ENCODE measurements at places on chromosomes 1 and 21.

DNA sequence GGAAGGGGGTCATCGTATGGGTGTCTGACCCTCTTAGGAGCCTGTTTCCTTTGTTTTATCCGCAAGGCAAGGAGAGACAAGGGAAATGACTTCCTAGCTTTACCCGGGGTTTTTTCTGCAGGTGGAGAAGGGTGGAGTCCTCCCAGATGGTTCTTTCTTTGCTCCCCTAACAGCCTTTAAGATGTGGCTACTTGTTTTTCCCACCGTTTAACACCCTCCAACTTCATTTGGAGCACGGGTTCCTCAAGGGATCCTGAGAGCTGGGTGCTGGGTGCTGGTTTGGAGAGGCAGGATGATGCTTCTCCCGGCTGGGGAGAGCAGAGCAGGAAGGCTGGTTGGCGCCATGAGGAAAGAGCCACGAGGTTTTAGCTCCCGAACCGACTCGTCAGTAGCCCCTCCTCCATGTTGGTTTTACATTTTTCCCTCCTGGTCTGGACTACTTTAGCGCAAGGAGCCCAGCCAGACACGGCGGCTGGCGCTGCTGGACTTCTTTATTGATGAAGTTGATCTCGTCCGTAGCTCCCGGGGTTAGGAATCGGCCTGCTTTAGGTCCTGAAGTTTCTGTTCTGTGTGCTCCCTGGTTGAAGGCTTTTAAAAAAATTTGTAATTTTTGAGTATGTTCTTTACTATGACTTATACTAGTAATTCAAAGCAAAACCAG lies 1.4 kb downstream of the UCK2 start:
- peak overlapping the region; percentile 93 for H3K4me3 ChIP-seq
- peak overlapping the region; percentile 95 for H3K27ac ChIP-seq
- DNase-seq: peak; percentile 75

- H3K4me3 ChIP-seq: no peak overlapping the region
- H3K27me3 ChIP-seq: no peaks in the 10 kb centered on the region
- DNase-seq: no peak
- no peak overlapping the region for H3K27ac ChIP-seq
- H3K36me3 ChIP-seq: no peaks in the 10 kb centered on the region
These were observed 34.8 kb upstream of the IKBKE start for GRCh38 chr1:206435445-206435844.

GRCh38 chr1:208534979-208535378 lies 290.8 kb upstream of the PLXNA2 start:
- no peaks in the 10 kb centered on the region for H3K36me3 ChIP-seq
- no peaks in the 10 kb centered on the region for H3K4me1 ChIP-seq
- H3K4me3 ChIP-seq: no peak overlapping the region
- H3K27ac ChIP-seq: no peak overlapping the region

GRCh38 chr1:229121845-229122436 lies 149.0 kb upstream of the RAB4A start:
- no peaks in the 10 kb centered on the region for H3K36me3 ChIP-seq
- DNase-seq: no peak
- H3K27me3 ChIP-seq: no peaks in the 10 kb centered on the region
- H3K4me3 ChIP-seq: no peak overlapping the region

DNA sequence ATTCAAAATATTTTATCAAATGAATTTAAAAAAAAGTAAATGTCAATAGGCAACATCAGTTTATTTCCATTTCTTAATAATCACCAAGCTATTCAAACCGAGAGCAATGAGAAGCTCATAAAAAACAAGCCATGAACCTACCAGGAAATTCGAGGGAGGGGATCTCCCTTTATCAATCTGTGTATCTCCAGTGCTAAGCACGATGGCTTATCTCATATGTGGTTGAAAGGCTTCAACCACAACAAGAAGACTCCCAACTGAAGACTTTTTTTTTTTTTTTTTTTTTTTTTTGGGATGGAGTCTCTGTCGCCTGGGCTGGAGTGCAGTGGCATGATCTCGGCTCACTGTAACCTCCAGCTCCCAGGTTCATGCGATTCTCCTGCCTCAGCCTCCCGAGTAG lies 833.3 kb downstream of the USP25 start:
- no peaks in the 10 kb centered on the region for H3K36me3 ChIP-seq
- DNase-seq: no peak
- H3K27ac ChIP-seq: peak overlapping the region; percentile 84
- H3K4me1 ChIP-seq: peaks cover 16% of the 10 kb centered on the region
- H3K27me3 ChIP-seq: no peaks in the 10 kb centered on the region

DNA sequence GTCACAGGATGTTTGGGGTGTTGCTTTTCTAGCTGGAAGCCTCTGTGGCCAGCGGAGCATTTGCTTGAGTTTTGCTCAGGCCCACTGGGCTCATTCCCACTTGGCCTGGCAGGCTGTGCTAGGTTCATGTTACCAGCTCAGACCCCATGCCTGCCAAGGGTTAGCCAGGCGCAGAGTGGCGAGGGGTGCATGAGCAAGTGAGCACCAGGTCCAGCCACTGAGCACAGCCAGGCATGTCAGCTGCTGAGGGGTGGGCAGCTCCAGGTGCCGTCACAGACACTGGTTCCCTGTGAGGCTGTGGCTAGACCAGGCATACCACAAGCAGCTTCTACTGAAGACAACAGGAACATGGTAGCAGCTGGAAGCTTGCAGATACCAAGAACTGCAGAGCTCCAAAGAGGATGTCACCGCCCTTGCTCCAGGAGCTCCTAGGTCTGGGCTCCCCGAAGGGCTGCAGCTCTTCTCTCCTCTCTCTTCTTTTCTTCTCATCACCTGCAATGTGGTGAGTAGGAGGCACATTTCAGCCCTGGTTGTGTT lies 52.0 kb upstream of the CYYR1 start:
- no peak overlapping the region for H3K27ac ChIP-seq
- H3K27me3 ChIP-seq: no peaks in the 10 kb centered on the region
- H3K36me3 ChIP-seq: no peaks in the 10 kb centered on the region
- H3K4me1 ChIP-seq: peaks cover 4% of the 10 kb centered on the region
- H3K4me3 ChIP-seq: no peak overlapping the region

- no peak overlapping the region for H3K27ac ChIP-seq
- no peaks in the 10 kb centered on the region for H3K36me3 ChIP-seq
- H3K4me3 ChIP-seq: no peak overlapping the region
- no peaks in the 10 kb centered on the region for H3K4me1 ChIP-seq
- DNase-seq: no peak
These were observed 30.7 kb upstream of the SLC19A1 start for GRCh38 chr21:45572783-45573451.

GRCh38 chr1:151175863-151176262 lies at the start of gene TMOD4:
TSS of gene TMOD4 (minus strand) at chr1:151175981. CDS start at chr1:151174875, 1,106 bp downstream.
- no peaks in the 10 kb centered on the region for H3K4me1 ChIP-seq
- H3K36me3 ChIP-seq: peaks cover 2% of the 10 kb centered on the region
- no peak within 1 kb of the TSS for H3K4me3 ChIP-seq
- no peak within 1 kb of the TSS for H3K27ac ChIP-seq
- no peak for DNase-seq

- no peak for DNase-seq
- no peaks in the 10 kb centered on the region for H3K27me3 ChIP-seq
- H3K4me3 ChIP-seq: no peak overlapping the region
- H3K27ac ChIP-seq: no peak overlapping the region
- peaks cover 18% of the 10 kb centered on the region for H3K4me1 ChIP-seq
- no peaks in the 10 kb centered on the region for H3K36me3 ChIP-seq
These were observed 68.3 kb downstream of the SYF2 start for GRCh38 chr1:25163986-25164385.

DNA sequence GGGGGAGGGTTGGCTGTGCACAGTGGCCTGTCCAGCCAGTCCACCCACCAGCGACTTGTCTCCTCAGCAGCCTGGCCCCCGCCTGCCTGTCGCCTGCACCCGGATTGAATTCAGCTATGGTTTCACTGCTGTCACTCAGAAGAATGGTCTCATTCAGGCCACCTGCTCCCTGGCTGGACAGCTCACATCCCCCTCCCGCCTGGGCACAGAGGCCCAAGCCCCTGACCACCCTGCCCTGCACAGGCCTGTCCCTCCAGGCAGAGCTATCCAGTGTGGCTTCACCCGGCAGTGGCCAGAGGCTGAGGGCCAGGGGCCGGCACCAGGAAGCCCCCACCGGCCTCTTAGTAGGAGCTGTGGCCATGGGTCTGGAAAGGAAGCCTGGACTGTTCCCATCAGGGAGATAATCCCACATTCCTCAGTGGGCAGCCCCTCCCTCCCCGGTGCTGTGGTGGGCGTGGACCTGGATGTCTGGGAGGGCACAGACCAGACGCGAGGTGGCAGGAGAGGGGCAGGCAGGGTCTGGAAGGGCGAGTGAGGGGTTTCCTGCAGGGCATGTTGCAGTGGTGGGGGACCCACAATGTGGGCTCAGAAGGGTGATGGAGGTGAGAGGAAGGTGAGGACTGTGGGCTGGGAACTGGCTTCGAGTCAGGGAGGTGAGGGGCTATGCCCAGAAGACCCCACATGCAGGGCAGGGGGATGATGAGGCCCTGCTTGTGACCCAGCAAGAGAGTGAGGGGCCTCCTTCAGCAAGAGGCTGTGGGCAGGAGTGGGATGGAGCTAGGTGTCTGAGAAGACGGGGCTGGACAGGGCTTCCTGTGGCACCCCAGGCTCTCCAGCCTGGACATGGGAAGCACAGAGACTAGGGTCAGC lies 30.4 kb downstream of the WNT9A start:
- H3K27me3 ChIP-seq: no peaks in the 10 kb centered on the region
- no peak overlapping the region for H3K4me3 ChIP-seq
- H3K36me3 ChIP-seq: no peaks in the 10 kb centered on the region
- no peak overlapping the region for H3K27ac ChIP-seq

DNA sequence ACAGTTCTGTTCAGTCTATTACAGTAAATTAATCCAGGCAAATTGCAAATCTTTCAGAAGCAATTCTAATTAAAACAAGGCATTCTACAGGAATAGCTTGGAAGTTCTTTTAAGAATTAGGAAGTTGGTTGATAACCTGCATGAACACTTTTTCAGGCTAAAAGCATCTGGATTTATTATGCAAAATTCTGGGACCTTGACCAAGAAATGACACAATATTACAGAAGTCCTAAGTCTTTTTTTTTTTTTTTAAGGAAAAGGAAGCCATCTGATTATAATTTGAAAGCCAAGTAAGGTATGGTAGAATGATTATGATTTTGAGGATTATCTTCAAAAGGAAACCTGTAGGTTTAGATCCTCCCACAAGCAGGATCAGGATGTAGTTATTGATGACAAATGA lies 74.7 kb upstream of the KCNK2 start:
- H3K36me3 ChIP-seq: no peaks in the 10 kb centered on the region
- no peak overlapping the region for H3K4me3 ChIP-seq
- H3K27ac ChIP-seq: no peak overlapping the region
- DNase-seq: no peak
- H3K4me1 ChIP-seq: peaks cover 31% of the 10 kb centered on the region

DNA sequence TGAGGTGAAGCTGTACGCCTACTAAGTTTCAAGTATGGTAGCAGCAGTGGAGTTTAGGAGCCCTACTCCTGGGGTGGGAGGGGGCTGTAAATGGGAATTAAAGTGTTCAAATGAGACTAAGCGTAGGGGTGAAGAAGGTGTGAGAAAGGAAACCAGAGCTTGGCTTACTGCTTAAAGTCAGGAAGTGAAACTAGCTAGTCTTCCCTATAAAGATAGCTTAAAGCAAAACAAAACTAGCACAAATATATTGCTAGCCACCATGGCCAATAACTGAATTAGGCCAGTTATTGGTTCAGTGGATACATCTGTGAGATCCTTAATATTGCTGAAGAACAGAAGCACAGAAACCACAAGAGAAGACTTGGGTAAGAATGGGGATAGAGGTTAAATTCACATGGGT lies 492.2 kb upstream of the PKN2 start:
- no peak for DNase-seq
- H3K36me3 ChIP-seq: no peaks in the 10 kb centered on the region
- H3K4me3 ChIP-seq: no peak overlapping the region
- no peaks in the 10 kb centered on the region for H3K4me1 ChIP-seq
- no peaks in the 10 kb centered on the region for H3K27me3 ChIP-seq

DNA sequence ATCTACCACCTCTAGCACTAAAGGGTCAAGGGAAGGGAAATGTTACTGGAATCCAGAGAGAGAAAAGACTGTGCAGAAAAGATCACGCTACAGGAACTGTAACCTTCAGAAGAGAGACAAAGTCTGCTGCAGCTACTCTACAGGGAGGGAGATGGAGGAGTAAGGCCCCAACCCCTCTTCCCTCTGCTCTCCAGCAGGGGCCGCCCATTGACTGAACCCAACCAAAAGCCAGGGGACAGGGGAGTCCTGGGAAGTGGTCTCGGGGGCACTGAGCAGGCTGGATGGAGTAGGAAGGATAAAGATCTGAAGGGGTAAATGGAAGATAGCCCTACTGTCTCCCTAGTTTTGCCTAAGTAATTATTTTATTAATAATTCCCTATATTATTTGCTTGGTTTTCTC lies 72.8 kb upstream of the NR5A2 start:
- no peaks in the 10 kb centered on the region for H3K27me3 ChIP-seq
- H3K4me1 ChIP-seq: 0 out of 2 replicates have a peak, but pooled peaks cover 6% of the 10 kb centered on the region
- no peak overlapping the region for H3K27ac ChIP-seq
- no peak overlapping the region for H3K4me3 ChIP-seq
- peak; percentile 53 for DNase-seq
